Kidney (tissue), 22 donors: ENCODE measurements at places on chromosomes 2 and 18. TPM values are rescaled to one million over a fixed set of nuclear protein-coding genes. Genes with fewer than 3 reads are reported as not detected.
A peak's percentile ranks its signal among the peaks of the same experiment; 100 is the strongest.

ATRAID gene
- polyA plus RNA-seq = 279 TPM

DNA sequence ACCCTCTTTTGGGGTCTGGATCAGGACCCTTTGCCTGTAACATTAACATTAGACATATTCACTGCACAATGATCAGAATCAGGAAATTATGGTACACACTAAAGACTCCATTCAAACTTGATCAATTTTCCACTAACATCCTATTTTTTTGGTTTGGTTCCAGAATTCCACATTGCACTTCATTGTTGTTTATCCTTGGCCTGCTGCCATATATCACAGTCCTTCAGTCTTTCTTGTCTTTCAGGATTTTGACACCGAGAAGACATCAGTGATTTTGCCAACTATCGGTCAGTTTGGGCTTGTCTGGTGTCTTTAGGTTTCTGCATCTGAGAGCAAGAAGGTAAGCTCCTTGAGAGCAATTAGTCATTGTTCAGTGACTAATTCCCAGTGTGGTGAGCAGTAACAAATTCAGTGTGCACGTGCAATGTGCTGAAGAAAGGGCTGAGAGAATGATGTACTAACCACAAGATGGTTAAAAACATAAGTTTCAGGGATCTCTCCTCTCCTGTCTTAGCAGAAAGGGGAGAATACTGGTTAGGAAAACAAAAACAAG, 23.5 kb downstream of the MARCHF4 start:
- no peaks in the 10 kb centered on the region for H3K36me3 ChIP-seq
- H3K4me3 ChIP-seq = no peak overlapping the region
- no peaks in the 10 kb centered on the region for H3K4me1 ChIP-seq
- no peak overlapping the region for H3K27ac ChIP-seq

- DNase-seq = peak; percentile 68
- no peaks in the 10 kb centered on the region for H3K27me3 ChIP-seq
- H3K27ac ChIP-seq = no peak overlapping the region
- no peaks in the 10 kb centered on the region for H3K36me3 ChIP-seq
- H3K4me3 ChIP-seq = no peak overlapping the region
- H3K4me1 ChIP-seq = peaks cover 2% of the 10 kb centered on the region
Measured at GRCh38 chr2:217643789-217644301, 358.9 kb downstream of the TNS1 start.

RUFY4 gene
- not detected for polyA plus RNA-seq

- peak within 1 kb of the TSS; percentile 76 for H3K27ac ChIP-seq
- H3K4me3 ChIP-seq = peak within 1 kb of the TSS; percentile 53
- peaks cover 8% of the 10 kb centered on the region for H3K27me3 ChIP-seq
- DNase-seq = peak; percentile 90
- peaks cover 5% of the 10 kb centered on the region for H3K36me3 ChIP-seq
- no peaks in the 10 kb centered on the region for H3K4me1 ChIP-seq
Measured at GRCh38 chr2:176106581-176107539, at the start of gene HOXD11. TSS of gene HOXD11 (plus strand) at chr2:176107280. CDS start at chr2:176107356, 76 bp downstream.

- H3K27ac ChIP-seq = no peak overlapping the region
- H3K36me3 ChIP-seq = no peaks in the 10 kb centered on the region
- H3K4me3 ChIP-seq = no peak overlapping the region
Measured at GRCh38 chr18:47603158-47603557, 327.3 kb downstream of the SMAD2 start.

IL36RN gene
- polyA plus RNA-seq = not detected

DNA sequence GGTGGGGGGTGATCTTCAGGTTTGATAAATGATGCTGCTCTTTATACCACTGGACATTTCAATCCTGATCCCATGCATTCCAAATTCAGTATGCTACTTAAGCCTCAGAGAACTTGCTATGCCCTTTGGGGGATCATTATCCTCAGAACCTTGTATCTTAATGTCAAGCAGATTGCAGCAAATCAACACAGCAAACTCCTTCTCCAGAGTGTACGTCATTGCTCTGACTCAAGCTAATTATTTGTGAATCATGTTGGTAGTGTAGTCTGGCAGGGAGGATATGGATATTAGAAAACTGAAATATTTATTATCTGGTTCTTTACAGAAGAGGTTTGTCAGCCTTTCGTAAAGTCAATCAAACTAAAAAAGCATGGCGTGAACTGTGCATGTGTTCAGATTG, 562.5 kb upstream of the FAM98A start:
- H3K4me1 ChIP-seq = no peaks in the 10 kb centered on the region
- DNase-seq = no peak
- no peak overlapping the region for H3K27ac ChIP-seq
- H3K27me3 ChIP-seq = no peaks in the 10 kb centered on the region
- no peaks in the 10 kb centered on the region for H3K36me3 ChIP-seq

GRCh38 chr2:100054426-100054825, 88.0 kb downstream of the AFF3 start:
- no peaks in the 10 kb centered on the region for H3K4me1 ChIP-seq
- no peaks in the 10 kb centered on the region for H3K36me3 ChIP-seq
- no peak for DNase-seq
- no peak overlapping the region for H3K27ac ChIP-seq
- no peaks in the 10 kb centered on the region for H3K27me3 ChIP-seq
- H3K4me3 ChIP-seq = no peak overlapping the region

CCDC121 gene
- 4.2 TPM for polyA plus RNA-seq

DNA sequence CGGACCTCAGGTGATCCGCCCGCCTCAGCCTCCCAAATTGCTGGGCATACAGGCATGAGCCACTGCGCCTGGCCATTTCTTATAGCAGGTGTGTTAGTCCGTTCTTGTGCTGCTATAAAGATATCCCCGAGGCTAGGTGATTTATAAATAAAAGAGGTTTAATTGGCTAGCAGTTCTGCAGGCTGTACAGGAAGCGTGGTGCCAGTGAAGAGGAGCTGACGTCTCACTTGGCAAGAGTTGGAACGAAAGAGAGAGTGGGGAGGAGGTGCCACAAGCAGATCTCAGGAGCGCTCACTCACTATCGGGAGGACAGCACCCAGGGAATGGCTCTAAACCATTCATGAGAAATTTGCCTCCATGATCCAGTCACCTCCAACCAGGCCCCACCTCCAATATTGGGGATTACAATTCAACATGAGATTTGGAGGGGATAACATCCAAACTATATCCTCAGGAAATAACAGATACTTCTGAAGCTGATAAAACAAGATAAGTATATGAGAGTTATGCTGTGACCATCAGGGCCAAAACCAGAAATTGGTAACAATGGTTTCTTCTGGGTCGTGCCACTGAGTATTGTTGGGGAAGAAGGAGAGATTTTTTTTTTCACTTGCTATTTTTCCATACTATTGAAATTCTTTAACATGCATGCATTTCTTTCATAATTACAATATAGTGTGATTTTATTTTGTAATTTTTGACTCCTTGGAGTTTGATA, 7.4 kb upstream of the RMC1 start:
- no peaks in the 10 kb centered on the region for H3K27me3 ChIP-seq
- H3K4me3 ChIP-seq = no peak overlapping the region
- no peak for DNase-seq
- no peaks in the 10 kb centered on the region for H3K4me1 ChIP-seq
- H3K27ac ChIP-seq = no peak overlapping the region
- no peaks in the 10 kb centered on the region for H3K36me3 ChIP-seq

CTAGE1 gene
- not detected for polyA plus RNA-seq

DNA sequence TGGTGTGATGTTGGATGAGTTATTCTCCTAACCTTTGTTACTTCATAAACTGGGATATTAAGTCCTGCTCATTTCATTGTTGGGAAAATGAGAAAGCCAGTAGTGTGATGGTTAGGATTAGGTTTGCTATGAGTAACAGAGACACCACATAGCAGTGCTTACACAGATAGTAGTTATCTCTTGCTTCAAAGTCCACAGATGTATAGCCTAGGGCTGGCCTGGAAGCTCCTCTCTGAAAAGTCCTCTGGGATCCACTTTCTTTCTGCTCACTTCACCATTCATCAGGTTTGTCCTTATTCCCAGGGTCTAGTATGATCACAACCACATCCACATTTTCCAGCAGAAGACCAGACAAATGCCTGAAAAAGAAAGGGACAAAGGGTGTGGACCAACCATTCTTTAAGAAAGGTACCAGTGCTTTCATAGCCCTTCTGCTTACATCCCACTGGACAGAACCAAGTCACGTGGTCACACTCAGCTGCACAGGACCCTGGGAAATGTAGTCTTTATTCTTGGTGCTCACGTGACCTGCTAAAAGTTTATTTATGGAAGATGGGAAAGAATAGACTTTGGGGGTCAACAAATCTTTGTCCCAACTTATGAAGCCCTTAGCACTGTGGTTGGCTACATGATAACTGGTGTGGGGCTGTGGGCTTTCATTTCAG, 108.9 kb downstream of the INSIG2 start:
- H3K36me3 ChIP-seq = no peaks in the 10 kb centered on the region
- no peaks in the 10 kb centered on the region for H3K27me3 ChIP-seq
- no peak overlapping the region for H3K4me3 ChIP-seq
- no peak for DNase-seq
- H3K4me1 ChIP-seq = no peaks in the 10 kb centered on the region
- no peak overlapping the region for H3K27ac ChIP-seq

GRCh38 chr2:151826737-151827157, 1.5 kb downstream of the ARL5A start:
- H3K27ac ChIP-seq = no peak overlapping the region
- DNase-seq = no peak
- peaks cover 3% of the 10 kb centered on the region for H3K4me1 ChIP-seq
- no peaks in the 10 kb centered on the region for H3K36me3 ChIP-seq
